ENCODE measurements at places on chromosomes 7 and 10.

- DNase-seq, result no peak
These were observed 33.2 kb downstream of the WBP1L start for GRCh38 chr10:102776779-102777456.

- DNase-seq, result no peak
These were observed 130.1 kb downstream of the CREB5 start for GRCh38 chr7:28542410-28542809.

DNA sequence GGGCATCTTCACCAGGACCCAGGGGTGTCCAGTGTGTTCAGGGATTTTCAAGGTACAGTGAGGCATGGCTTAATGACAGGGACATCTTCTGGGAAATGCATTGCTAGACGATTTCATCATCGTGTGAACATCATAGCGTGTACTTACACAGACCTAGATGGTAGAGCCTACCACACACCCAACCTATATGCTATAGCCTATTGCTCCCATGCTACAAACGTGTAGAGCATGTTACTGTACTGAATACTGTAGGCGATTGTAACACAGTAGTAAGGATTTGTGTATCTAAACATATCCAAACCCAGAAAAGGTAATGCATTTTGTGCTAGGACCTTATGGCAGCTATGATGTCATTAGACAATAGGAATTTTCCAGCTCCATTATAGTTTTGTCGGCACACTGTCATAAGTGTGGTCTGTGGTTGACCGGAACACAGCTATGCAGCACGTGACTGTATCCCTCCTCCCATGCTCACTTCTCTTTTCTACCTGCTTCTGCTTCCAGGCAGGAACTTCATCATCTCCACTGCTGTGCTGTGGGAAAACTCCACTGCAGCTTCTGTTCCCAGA is 416.2 kb upstream of the NFE2L3 start:
- no peak for DNase-seq

DNA sequence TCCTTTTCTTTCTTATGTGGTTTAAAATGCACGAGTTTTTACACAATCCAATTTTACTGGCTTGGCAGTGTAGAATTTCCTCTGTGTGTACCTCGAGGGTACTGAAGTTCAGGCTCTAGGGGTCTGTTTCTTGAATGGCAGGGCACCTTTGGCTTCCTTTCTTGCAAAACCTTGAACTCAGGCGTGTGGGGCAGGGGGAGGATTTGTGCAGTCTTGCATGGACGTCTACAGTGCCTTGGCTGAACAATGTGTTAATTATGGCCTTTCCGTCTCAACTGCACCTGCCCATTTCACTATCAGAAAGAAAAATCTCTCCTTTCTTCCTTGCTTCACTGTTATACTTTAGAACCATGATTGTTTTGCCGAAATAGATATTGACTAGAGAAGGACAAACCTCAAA is 570.9 kb downstream of the INHBA start:
- no peak for DNase-seq

- no peak for DNase-seq
These were observed 29.6 kb upstream of the INPP5A start for GRCh38 chr10:132507956-132508490.

DNA sequence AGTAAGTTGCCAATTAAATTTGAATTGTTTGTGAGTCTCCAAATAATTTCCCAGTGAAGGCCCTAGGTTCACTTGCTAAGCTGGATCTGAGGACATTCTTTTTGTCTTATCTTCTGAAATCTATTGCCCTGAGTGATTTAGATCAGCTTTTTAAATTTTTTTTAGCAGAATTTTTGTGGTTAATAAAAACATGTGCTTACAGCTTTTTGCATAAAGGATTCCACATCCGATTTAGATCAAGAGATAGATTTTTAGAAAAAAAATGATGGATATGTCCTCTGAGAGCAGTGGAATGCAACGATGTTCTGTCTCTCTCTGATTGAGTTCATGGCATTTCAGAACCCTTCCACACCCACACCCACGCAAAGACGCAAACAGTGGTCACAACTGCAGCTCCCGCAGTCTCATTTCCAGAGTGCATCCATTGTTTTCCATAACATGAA is 358.8 kb downstream of the SUGCT start:
- no peak for DNase-seq

- peak; percentile 7 for DNase-seq
These were observed 228.1 kb upstream of the PFKP start for GRCh38 chr10:2839081-2839725.

DNA sequence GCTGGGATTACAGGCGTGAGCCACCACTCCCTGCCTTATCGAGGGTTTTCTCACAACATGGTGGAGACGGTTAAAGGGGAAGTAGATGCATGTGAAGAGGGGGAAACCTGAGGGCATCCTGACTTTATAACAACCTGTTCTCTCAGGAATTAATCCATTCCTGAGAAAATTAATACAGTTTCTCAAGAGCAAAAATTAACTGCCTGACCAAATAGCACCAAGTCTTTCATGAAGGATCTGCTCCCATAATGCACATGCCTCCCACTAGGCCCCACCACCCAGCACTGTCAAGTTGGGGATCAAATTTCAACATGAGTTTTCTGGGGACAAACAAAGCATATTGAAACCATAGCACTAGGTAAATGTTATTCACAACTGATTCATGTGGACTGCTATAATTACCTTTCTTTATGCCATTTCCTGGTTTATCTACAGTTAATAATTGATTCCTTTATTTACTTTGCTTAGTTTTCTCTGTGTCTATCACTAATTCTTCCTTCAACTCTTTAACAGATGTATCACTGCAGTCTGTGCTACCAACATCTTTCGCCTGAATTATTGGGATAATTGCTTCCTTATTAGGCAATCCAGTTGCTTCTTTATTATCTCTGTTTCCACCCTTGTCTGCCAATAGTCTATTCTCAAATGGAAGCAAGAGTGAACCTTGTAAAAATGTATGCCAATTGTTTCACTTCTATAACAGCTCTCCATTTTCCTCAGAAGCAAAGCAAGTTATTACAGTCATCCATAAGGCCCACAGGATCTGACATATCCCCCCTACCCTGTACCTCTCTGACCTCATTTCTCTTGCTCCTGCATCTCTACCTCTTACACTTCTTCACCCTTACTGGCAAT is 12.9 kb upstream of the MICU1 start:
- DNase-seq, result no peak

GRCh38 chr7:36567699-36568451 is 156.4 kb downstream of the AOAH start:
- no peak for DNase-seq

- no peak for DNase-seq
These were observed 4.1 kb downstream of the PRSS1 start for GRCh38 chr7:142753366-142753765.

Data from NCI-H510A treated with DMSO at 0.1 percent for 48 hours (cell line).